ENCODE measurements at places on chromosomes 5 and 9.

- DNase-seq, result no peak
Observed at GRCh38 chr9:116941266-116941665, 254.2 kb downstream of the TRIM32 start.

- no peak for DNase-seq
Observed at GRCh38 chr9:127027694-127028093, 94.7 kb downstream of the ANGPTL2 start.

- peak; percentile 74 for DNase-seq
Observed at GRCh38 chr9:132651259-132651658, 18.5 kb downstream of the DDX31 start.

DNA sequence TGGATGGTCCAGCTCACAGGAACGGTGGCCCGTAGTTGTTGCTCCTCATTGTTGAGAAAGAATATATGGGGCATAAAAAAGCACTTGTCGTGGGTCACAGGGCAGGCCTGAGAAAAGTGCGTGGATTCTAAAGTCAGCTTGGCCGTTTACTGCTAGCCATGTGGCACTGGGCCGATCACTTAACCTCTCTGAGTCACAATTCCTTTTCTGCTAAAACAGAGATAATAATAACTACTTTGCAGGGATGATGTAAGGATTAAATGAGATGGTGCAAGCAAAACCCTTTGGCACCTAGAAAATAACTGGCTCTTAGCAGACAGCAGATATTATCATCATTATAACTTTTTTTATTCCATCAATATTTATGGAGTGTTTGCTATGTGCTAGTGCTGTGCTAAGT, 579.7 kb downstream of the CCDC171 start:
- no peak for DNase-seq

DNA sequence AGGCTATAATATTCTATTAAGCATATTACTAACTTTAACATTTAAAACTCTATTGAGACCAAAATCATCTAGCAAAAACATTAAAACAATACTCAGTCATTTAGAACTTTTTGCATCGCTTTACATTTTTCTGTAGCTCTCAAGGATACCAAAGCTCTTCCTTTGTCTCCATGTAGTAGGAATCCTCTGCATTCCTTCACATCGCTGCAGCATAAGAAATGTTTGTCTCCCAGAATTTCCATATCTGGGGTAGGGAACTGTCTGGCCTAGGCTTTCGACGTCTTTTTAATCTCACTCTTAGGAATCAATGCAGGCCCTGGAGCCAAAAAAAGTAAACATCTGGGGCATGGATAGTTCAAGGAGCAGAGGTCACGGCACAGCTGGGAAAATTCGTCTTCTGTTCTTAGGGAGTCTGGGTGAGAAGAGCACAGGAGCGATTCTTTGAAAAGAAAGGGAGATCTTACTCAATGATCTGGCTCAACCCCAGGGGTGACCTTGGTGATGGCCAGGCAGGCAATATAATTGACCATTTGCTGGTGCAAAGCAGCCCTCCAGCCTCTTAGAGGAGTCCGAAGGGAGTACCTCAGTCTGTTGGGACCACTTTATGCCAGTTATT, 23.2 kb upstream of the RAI14 start:
- DNase-seq, result no peak

DNA sequence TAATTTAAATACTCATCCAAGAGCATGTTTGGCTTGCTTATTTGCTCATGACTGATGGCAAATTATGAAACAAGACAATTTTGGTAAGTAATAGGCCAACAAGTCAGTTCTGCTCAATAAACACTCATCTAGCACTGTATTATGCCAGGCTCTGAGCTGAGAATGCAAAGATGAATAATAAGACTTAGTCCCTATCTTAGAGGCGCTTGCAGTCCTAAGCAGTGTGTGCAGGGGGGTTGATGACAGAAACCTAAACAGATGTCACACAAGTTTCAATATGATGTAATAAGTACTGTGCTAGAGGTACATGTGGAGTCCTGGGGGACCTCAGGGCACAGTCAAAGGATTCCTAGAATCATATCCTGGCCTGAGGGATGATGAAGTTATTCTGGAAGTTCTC, 287.6 kb upstream of the ADRA1B start:
- DNase-seq, result no peak

GRCh38 chr5:109483395-109483971, 73.7 kb upstream of the PJA2 start:
- DNase-seq, result no peak
